ENCODE measurements at places on chromosomes 7 and 10.

DNA sequence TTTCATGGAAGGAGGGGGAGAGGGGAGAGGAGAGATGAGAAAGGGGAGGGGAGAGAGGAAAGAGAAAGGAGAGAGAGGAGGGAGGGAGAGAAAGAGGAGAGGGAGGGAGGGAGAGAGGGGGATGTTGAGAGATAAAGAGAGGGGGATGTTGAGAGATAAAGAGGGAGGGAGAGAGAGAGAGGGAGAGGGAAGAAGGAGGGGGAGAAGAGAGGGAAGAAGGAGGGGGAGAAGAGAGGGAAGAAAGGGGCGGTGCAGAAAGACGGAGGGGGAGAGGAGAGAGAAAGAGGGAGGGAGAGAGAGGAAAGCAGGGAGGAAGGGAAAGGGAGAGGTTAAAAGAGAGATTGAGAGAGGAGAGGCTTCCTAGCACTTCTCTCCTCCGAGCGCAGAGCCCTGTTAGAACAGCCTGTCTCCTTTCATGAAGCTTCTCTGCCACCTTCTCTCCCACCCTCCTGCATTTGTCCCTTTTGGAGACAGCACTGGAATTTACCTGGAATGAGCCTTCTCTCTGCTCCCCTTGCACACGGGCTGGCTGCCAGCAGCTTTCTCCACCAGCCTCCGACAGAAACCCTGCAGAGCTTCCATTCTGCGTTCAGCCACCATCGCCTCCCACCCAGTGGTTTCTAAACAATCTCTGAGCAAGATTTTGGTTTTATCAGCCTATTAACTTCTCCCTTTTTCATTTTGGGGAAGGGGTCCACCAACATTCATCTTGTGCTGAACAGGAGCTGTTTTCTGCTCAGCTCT, 74.0 kb upstream of the CARD11 start:
- DNase-seq: no peak

GRCh38 chr10:3935141-3935540, 150.1 kb upstream of the KLF6 start:
- peak; percentile 58 for DNase-seq

DNA sequence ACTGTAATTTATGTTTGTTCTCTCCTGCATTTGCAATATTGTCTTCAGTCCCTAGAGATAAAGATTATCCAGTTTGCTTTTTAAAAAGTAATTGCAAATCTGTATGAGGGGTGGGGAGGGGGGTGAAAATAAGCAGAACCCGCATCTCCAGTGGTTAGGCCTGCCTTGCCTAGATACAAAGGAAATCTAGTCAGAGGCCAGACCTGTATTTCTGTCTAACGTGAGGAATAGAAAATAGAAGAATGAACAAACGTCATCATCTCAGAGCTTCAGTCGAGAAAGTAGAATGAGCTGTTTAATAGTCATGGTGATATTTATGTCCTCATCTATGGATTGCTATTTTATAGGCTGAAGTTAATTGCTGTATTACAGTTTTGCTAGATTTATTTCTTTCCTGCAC, 284.2 kb downstream of the BICC1 start:
- no peak for DNase-seq

GRCh38 chr10:124369986-124370385, 48.7 kb downstream of the OAT start:
- DNase-seq: no peak

DNA sequence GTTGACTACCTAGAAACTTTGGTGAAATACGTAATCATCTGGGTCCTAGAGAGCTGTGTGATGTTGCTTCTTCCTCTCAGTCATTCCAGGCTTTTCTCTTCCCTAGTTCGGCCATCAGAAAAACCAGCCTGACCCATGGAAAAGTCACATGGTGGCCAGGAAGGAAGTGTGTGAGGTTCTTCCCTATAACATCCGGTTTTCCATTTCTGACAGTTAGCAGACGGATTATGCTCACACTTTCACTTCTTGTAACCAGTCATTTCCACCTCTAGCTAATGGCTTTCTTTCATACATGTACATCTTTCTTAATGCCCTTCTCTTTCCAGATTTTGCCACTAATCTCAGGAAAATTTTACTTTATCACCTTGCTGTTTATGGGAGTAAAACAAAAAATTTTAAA, 110.0 kb upstream of the GLCCI1 start:
- DNase-seq: no peak

DNA sequence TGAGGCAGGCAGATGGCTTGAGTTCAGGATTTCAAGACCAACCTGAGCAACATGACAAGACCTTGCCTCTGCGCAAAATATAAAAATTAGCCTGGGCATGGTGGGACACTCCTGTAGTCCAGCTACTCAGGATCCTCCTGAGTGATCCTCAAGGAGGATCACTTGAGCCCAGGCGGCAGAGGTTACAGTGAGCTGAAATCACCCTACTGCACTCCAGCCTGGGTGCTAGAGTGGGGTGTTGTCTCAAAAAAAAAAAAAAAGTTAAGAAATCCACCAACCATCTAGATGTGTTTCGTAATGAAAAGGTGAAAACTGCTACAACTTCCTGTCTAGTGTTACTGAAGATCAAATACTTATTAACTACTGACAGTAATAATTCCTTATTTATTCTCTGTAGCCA, 8.1 kb downstream of the GLCCI1 start:
- DNase-seq: no peak

DNA sequence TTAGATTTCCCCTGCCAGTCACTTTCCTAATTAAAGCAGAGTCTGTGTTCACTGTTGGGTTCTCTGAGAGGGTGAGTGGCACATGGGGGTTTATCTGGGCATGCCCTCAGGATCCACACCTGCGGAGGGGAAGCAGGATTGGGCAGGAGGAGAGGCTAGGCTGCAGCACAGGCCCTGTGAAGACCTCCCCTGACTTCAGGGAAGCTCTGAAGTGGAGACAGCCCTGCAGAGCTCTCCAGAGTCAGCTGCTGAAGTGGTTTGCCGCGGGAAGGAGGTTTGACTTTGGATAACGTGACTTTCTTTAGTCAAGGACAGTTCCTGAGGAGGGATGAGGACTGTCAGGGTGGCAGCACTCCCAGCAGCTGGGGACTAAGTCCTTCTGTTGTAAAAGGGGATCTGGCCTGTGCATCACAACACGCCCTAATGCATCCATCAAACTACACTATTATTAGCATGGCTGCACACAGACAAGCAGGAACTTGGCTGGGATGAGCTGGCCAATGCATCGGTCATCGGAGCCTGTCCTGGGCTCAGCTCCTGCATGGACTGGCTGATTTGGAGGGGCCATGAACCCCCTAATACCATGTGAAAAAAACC, 50.9 kb upstream of the LEP start:
- DNase-seq: no peak

DNA sequence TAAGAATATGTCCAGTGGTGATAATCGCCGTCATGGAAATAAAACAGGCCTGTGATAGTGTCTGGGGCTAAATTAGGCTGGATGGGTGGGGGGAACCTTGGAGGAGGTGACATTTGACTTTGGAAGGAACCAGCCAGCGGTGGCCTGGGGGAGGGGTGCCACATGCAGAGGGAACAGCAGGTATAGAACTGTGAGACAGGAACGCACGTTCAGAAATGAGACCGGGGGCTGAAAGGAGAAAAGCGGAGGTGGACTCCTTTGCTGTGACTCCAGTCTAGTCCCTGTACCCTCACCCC, 2.6 kb upstream of the CYP26A1 start:
- DNase-seq: no peak

GRCh38 chr7:11727864-11728263, 104.1 kb downstream of the THSD7A start:
- no peak for DNase-seq

- no peak for DNase-seq
These were observed 26.4 kb downstream of the BBS9 start for GRCh38 chr7:33155811-33156210.

- DNase-seq: peak; percentile 32
These were observed 855 bp downstream of the ATP6V1F start for GRCh38 chr7:128863433-128863989.

GRCh38 chr10:31383810-31384588, 65.0 kb downstream of the ZEB1 start:
- no peak for DNase-seq

GRCh38 chr10:28130267-28130666, 131.4 kb upstream of the ODAD2 start:
- peak; percentile 66 for DNase-seq

DNA sequence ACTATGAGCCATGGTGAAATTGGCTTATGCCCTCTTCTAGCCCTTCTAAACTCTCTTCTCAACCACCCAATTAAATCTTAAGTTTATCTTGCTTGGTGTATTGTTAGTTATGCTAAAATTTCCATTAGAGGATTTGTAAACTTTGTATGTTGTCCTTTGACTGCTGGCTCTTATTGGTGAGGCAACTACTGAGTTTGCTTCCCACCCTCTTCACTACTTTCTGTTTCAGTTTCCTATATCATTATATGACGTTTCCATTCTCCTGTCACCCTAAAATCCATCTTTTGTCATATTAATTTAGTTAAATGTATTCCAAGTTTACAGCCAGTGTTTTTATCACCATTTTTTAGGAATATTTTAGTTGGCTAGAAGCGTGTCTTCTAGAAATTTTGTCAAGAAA, 80.9 kb upstream of the VWC2 start:
- DNase-seq: no peak

GRCh38 chr10:59968705-59969104, 62.3 kb upstream of the CCDC6 start:
- DNase-seq: no peak
